ENCODE measurements at places on chromosomes 3 and 15.
A peak's percentile ranks its signal among the peaks of the same experiment; 100 is the strongest.

GRCh38 chr15:24146251-24146650 is 459.1 kb upstream of the NDN start:
- DNase-seq, result no peak

GRCh38 chr3:151899996-151900395 is 26.6 kb downstream of the SUCNR1 start:
- no peak for DNase-seq

DNA sequence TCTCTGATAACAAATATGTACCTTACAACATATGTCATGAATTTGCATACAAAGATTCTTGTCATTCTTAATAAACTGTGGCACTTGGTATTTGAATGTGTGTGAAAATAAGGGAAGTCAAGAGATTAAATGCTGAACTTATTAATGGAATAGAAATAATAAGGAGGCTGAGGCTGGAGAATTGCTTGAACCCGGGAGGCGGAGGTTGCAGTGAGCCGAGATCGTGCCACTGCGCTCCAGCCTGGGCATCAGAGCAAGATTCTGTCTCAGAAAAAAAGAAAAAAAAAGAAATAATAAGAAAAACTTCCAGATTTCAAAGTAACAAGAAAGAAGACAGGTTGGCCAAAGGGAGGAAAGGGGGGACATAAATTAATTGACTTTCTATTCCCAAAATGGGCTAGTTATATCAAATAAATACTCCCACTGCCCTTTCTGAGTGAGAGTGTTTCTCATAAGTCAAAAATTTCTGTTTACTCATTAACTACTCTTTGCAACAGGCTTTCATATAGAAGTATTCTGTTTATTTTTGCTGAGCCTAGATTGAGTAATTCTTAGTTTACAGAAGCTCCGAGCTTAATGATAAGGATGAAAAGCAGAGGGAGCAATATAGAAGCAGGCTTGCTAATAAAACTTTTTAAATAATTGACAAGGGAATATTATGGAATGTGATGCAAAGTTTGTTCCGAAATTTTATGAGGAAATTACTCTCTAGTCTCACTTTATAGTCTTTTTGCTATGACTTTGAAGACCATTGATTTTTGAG is 25.6 kb downstream of the KNG1 start:
- no peak for DNase-seq

DNA sequence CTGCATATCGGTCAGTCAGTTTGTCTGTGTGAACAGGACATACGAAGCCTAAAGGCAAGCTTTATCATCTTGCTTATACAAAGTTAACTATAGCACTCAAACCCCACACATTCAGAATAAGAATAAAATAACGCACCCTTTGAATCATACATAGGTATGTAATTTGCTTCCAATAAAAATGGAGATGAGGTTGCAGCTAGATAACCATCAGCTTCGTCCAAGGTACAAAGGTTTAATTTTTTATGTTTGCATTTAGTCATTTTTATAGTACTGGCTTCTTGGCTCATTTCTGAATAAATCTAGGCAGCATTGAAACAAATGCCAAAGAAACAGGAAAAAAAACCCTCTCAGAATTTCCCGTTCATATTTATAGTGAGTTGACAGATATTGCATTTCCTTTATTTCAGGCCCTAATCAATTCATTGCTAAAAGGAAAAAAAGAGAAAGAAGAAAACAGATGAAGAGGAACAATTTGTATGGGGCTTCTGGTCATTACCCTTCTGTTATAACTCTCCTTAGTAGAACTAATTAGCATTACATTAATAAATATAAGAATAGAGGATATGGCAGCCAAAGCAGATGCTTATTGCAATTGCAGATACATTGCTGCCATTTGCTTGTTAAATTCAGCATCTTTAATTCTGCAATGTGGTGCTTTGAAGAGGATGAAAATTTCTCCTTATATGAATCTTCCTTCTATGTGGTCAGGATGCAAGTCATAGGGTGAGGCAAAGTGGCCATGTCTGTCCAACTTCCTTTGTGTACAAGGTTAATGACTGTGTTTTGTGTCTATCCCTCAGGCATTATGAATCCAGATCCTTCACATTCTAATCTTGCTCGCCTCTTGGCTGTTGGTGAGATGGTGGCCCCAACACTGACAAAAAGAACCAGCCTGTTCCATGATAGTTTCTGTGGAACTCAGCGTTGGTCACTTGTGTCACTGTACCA is 550.0 kb downstream of the AGBL1 start:
- DNase-seq, result no peak

GRCh38 chr3:107414325-107414964 is 37.2 kb downstream of the CCDC54 start:
- no peak for DNase-seq

- no peak for DNase-seq
These were observed 109.6 kb upstream of the ABI3BP start for GRCh38 chr3:101102678-101103296.

- no peak for DNase-seq
These were observed 231.3 kb upstream of the SATB1 start for GRCh38 chr3:18656410-18656809.

- peak; percentile 68 for DNase-seq
These were observed 278.9 kb downstream of the OCA2 start for GRCh38 chr15:27820232-27820631.

DNA sequence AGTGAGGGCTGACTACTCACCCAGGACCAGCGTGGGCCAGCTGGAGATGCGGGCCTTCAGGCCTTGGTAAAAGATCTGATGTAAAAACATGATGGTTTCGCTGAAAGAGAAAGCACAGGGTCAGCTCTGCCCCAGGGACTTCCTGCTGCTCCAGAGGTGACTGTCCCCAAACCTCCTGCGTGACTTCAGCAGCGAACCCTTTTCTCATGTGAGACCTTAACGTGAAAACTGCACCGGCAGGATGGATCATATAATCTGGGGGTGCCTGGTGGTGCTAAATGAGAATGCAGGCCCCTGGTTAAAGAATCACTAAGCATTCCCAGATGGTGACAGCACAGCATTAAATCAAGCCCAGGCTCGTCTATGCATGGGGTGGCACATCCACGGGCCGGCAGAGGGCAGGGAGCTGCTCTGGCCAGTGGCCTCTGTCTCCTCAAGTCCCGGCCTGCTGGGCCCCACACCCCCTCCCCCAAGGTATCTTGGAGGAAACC is 55.4 kb downstream of the RASGRF1 start:
- DNase-seq, result no peak

DNA sequence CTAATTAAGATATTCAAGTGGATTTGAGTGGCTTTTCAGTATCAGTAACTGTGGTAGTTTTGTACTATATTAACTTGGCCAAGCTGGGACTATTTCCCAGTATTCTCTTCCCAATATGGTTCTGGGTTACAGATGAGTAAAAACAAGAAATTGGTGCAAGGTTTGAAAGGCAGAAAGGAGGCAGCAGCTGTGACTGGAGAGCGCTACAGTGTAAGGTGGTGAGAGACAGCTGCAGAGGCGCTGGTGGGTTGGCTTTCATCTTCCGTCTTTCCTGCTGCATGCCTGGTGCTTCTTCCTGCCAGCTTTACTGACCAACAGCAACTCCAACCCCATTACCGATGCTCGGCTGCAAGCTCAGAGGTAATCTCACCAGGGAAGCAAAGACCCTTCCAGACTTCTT is 9.8 kb downstream of the DPH3 start:
- DNase-seq, result no peak

- no peak for DNase-seq
These were observed 2.4 kb downstream of the EHD4 start for GRCh38 chr15:41969851-41970431.

- no peak for DNase-seq
These were observed 179.8 kb upstream of the TPM1 start for GRCh38 chr15:62862717-62863116.

DNA sequence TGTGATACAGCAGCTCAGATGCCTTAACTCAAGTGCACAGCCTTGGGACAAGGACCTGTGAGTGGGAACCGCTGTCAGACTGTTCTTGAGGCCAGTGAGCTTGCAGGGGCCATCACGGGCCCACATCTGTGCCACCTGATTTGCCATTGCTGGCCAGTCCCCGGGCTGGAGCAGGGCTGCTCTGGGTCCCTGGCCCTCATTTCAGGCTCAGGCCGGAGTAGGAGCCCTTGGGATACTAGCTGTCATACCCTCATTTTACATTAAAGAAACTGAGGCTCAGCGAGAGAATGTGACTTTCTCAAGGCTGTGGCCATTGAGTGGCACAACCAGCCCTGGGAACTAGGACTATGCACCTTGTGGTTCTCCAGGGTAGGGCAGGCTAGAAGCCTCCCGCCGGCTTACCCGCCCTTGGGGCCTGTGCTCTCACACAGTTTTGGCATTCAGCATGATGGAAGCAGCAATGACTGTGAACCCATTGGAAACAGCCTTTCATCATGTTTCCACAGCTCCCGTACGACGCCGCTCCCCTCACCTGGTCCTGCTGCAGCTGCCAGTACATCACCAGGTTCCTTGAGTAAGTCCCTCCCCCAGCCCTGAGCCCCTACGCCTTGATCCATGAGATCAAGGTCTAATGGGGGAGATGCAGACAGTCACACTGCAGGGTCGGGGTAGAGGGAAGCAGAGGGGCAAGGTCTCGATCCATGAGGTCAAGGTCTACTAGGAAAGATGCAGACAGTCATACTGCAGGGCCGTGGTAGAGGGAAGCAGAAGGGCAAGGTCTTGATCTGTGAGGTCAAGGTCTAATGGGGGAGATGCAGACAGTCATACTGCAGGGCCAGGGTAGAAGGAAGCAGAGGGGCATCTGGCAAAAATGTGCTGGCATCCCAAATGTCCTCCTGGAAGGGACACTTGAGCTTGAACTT is 42.2 kb downstream of the GOLGA6L10 start:
- no peak for DNase-seq

GRCh38 chr3:51953445-51953844 is 1.7 kb upstream of the GPR62 start:
- no peak for DNase-seq

- DNase-seq, result peak; percentile 63
These were observed 321.4 kb upstream of the DPH6 start for GRCh38 chr15:35867356-35867755.

- no peak for DNase-seq
These were observed 199.9 kb downstream of the UBE3A start for GRCh38 chr15:25238716-25239470.

- no peak for DNase-seq
These were observed 26.8 kb downstream of the RHCG start for GRCh38 chr15:89469426-89470096.

GRCh38 chr3:23094890-23095462 is 108.2 kb upstream of the UBE2E2 start:
- DNase-seq, result peak; percentile 73

DNA sequence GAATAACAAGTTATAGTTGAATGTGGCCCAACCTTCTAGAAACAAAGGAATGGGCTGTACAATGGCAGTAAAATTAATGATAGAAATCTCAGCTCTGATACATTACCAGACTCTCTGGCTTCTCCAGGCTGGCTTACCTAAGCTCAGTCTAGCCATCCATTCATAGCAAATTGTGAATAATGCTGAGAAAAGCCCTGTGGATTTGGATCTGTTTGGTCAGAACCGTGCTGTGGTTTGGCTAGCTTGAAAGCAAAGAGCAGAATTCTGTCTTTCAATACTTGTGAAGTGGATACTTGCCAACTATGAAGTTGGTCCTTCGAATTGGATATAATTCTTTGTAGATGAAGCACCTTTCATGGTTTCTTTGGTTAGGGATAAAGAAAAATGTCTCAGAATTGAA is 199.1 kb downstream of the EPHA3 start:
- peak; percentile 51 for DNase-seq

DNA sequence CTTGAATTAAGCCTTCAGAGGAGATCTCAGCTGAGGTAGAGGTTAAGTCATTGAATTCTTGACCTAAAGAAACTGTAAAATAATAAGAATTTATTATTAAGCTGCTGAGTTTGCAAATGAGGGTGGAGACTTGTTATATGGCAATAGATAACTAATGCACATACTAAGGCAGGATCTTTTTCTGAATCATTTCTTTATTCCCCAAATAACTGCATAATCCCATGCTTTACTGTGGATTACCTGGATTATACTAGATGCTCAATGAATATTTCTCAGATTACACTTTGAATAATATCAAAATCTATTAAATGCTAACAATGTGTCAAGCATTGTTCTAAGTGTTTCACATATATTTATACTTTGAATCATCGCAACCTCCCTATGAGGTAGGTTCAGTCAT is 532.5 kb downstream of the NAALADL2 start:
- no peak for DNase-seq

GRCh38 chr3:193656878-193657282 is 63.9 kb downstream of the OPA1 start:
- DNase-seq, result no peak

GRCh38 chr3:5635746-5636145 is 448.2 kb downstream of the EDEM1 start:
- DNase-seq, result no peak

GRCh38 chr3:58291671-58292338 is 14.2 kb upstream of the RPP14 start:
- no peak for DNase-seq

DNA sequence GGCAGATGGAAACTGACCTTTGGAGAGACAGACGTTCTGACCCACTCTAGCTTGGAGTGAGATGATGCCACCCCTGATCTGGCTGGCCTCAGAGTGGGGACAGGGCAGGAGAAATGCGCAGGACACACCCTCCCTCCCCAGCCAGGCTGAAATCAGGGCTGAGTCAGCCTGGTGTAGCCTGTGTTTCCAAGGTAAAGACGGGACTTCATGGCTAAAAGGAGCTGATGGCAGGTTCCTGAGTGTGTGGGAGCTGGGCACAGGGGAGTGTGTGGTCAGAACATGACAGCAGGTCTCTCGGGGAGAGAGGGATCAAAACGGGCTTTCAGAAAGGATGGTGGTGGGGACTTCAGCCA is 14.6 kb upstream of the POLG start:
- no peak for DNase-seq

DNA sequence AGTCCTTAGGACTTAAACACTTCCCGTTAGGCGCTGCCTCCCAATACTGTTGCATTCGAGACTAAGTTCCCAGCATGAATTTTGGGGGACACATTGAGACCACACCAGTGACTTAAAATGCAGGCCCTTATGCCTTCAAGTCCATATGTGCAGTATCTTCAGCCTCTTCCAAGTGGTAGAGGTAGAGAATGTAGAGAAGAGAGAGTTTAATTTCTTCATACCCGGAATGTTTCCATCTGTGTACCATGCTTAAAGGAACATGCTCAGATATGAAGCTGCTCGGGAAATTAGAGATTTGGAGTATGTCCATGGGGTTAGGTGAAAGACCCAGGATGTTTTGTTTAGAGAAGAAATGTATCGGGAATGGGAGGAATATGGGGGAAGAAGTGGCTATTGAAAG is 12.6 kb downstream of the DUT start:
- no peak for DNase-seq
